CD4-positive, alpha-beta T cell treated with Interleukin-17A for 4 hours (primary cell): ENCODE measurements at places on chromosomes 2 and 18.

DNA sequence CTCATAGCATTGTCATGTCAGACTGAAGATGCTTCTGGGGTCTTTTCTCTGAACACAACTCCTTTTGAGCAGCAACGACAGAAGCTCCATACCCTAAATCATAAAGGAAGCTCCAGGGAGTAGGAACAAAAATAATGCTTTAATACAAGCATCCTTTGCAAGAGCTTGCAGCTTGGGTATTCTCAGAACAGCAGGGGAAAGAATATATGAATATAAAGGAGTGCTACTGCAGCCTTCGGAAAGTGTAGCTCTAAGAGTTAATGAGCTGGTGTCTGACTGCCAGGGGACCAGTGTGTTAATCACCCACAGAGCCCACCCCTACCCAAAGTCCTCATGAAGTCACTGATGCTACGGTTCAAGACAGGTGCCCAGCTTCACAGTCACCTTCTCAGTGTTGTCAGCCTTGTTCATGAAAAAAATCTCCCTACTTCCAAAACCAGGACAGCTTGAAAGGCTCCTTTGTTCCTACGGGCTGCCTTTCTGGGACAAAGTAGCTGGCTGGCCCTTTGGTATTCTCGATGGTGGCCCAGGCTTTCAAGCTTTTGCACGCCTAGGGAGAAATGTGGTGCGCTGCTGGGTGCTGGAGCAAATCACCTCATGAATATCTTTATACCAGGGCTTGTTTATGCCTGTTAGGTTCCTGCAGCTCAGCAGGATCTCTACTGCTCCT lies 259.7 kb downstream of the CMPK2 start:
- no peak for DNase-seq

GRCh38 chr2:106537791-106538191 lies 50.6 kb downstream of the CD8B2 start:
- no peak for DNase-seq

DNA sequence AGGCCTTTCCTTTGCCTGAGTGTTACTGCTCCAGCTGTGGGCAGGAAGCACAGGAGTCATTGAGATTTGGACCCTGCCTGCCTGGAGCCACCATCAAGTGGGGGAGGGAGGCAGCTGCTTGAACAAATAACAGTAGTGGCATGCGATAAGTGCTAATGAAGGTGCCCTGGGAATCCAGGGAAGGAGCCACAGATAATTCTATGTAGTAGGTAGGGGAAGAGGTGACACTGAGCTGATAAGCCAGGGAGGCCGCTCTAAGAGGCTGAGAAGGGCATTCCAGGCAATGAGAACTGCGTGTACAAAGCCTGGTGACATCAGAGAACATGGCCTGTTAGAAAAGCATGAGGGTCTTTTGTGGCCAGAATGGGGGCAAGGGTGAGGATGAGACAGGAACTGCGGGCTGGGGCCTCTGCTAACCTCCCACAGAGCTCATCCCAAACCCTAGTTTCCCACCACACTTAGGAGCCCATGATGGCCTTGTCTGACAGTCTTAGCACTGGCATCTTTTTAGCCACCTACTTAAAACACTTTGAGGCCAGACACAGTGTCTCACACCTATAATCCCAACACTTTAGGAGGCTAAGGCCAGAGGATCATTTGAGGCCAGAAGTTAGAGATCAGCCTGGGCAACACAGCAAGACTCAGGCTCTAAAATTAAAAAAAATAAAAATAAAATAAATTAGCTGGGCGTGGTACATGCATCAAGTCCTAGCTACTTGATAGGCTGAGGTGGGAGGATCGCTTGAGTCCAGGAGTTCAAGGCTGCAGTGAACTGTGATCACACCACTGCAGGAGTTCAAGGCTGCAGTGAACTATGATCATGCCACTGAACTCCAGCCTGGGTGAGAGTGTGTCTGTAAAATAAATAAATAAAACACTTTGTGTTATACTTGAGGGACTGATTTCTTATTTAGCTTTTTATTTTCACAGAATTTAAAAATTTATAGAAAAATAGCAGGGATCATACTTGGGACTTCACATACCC lies 58.9 kb downstream of the TET3 start:
- no peak for DNase-seq

- DNase-seq: no peak
Observed at GRCh38 chr18:43970656-43971055, 693.4 kb upstream of the SYT4 start.

GRCh38 chr2:209095432-209095831 lies 328.4 kb upstream of the MAP2 start:
- no peak for DNase-seq

- no peak for DNase-seq
Observed at GRCh38 chr2:46610021-46610420, 130.7 kb downstream of the TMEM247 start.

DNA sequence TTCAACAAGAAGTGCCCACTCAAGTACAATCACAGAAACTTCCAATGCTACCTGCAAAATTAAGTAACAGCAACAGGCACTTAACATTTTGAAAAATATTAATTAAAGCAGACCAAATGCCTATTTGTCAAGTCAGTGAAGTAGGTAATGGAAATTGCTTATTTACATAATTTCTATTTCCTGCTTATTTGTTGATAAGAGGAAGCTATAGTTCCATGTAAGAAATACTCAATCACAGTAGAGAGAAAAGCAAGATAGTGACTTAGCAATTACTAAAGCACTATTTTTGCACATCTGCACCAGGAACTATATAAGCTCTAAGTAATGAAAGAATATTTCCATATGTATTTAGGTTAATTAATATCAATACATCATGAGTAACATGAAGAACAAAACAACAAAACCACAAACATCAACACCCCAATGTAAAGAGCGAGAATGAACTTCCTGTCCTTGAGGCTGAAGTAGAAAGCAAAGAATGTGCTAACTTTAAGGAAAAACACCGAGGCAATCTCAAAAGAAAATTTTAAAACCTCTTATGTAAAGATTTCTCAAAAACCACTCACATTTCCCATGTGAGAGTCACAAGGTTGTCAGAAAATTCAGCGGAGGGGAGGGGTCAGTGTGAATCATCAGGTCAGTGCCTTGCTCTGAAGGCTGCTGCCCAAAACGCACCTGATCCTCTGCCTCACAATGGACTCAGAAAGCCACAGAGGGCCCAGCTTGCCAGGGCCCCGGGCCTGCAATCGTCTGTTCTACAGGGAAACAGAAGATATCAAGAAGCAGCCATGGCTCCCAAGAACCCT lies 12.5 kb downstream of the NPC1 start:
- DNase-seq: peak; percentile 63

- no peak for DNase-seq
Observed at GRCh38 chr2:152549423-152549822, 167.8 kb downstream of the PRPF40A start.

DNA sequence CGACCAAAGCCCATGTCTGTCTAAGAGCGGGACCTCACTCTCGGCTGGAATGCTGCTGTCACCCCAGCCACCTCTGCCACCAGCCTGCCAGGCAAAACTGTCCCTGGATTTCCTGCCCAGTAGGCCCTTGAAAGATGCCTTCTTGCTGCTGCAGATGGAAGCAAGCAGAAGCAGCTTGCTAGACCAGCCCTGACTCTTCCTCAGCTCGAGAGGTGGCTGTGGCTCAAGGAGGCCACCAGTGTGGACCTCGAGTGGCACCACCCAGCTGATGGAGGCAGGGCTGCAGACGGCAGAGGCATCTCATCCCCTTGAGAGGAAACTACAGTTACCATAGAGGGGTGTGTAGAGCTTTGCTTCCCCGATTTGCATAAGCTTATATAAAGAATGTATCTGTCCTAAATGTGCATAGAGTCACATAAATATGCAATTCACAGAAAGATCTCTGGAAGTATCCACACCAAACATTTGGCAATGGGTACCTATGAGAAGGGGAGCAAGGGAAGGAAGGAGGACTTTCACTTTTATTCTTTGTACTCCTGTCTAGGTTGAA lies 20.6 kb downstream of the ADCY3 start:
- no peak for DNase-seq

GRCh38 chr2:211513446-211513845 lies 957.0 kb downstream of the CPS1 start:
- DNase-seq: no peak

DNA sequence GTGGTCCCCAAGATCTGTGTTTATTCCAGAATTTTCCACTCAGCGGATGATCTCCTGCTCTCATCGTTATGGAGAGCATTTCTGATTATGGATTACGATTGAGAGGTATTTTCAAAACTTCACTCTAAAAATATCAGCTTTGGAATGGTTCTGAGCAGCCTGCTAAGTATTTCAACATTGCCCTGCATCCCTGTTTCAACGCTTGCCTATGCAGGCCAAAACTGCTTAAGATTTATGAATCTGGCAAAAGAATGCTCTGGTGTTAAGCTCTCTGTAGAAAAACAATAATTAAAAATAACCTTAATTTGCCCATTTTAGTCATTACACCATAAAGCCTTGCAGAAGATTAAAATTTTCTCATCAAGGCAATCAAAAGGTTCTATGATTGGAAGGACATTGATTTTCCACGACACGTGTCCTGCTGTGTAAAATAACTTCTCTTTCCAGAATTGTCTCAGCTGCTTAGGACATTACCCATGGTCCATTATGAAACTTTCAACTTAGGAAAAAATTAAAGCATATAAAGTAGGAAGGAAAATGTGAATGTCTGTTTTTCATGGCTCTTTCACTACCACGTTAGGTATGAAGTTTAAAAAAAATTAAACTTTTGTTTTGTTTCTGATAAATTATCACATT lies 229.9 kb downstream of the ACKR3 start:
- DNase-seq: no peak

DNA sequence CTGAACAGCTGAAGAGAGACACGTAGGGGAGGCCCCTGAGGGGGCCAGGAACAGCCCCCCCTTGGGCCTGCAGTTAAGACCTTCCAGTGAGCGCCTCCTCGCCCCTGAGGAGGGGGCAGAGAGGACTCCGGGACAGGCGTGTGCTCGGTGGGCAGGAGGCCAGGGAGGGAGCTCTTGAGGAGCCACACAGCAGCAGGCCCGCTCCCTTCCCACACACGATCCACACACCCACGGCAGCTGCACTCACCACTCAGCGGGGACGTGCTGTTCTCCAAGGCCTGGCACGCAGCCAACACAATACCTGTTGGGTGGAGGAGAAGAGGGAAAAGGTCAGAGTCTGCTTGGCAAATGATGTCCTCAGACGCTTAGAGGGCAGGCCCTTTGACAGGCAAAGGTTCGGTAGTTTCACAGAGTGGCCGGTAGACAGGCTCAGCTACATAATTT lies 39.0 kb downstream of the TGFA start:
- no peak for DNase-seq

DNA sequence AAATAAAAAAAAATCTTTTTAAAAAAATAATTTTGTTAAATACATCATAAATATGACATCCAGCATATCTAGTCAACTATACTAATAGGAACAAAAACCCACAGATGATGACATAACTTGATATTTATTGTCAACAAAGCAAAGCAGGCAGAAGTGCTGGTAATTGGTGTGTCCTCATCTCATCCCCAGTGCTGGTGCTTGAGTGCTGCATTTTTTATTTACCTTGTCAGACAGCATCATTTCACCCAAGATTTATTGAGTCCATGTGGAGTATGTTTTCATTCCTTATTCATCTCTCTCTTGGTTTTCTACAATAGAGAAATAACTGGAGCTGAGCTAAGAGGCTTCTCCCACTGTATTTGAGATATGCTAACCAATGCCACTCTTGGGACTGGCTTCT lies 191.6 kb upstream of the SLC14A2 start:
- no peak for DNase-seq

GRCh38 chr2:38836791-38837190 lies 38.9 kb downstream of the DHX57 start:
- DNase-seq: no peak

DNA sequence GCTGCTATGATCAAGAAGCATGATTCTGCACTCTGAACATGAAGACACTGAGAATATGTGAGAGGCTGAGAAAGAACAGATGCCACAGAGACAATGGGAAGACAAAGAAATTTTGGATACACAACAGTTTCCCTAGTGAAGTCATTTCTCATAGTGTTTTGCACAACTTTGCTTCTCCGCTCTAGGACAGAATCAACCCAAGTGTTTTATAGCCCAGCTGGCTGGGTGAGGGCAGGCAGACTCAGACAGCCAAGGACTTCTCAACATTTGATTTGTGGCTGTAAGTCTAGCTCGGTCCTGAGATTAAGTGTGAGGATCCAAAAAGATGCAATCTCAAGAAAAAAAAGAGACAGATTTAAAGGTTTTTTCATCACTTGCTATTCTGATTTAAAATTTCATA lies 536.5 kb upstream of the CRIM1 start:
- DNase-seq: no peak

- DNase-seq: no peak
Observed at GRCh38 chr2:25044011-25044410, 2.1 kb downstream of the EFR3B start.

- DNase-seq: no peak
Observed at GRCh38 chr2:39142904-39143605, 22.2 kb upstream of the SOS1 start.

GRCh38 chr2:101368376-101368775 lies 18.9 kb downstream of the CREG2 start:
- no peak for DNase-seq

- DNase-seq: no peak
Observed at GRCh38 chr18:24456549-24456948, 3.9 kb upstream of the HRH4 start.

- DNase-seq: no peak
Observed at GRCh38 chr2:191747170-191747530, 69.2 kb downstream of the NABP1 start.

DNA sequence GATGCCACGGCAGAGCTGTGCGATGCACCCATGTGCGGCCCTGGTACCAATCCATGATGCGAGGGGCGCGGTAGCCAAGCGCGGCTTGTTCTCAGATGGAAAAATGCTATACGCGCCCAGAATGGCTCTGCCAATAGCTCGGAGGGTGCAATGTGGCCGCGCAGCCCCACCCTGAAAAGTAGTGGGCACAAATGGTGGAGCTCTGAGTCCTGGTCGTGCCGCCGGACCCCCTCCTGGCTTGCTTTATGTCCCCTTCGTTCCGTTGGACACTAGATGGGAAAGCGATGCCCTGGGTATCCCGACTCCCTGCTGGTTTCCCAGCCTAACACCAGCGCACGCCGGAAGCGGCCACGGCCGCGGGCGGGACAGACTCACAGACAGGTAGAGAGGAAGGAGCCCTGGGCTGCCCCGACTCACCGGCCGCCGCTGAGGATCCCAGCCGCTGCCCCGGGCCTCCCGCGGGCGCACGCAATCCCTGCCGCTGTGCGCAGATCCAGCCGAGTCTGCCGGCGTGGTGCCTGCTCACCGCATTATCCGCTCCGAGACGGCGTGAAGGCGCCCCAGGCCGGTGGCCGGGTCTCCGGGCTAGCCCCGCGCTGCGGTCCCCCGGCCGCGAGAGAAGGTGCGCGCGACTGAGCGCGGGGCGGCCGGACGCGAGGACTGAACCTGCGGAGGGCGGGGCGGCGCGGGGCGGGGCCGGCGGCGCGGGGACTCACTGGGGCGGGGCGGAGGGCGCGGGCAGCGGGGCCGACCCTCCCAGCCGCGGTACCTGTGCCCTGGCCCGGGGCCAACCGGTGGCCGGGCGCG lies at the start of gene CDC42EP3:
Gene CDC42EP3, minus strand, starts transcription at position 634 of the 807 bp plus-strand sequence. CDS start 25,055 bp downstream, outside the sequence.
- DNase-seq: peak; percentile 84

DNA sequence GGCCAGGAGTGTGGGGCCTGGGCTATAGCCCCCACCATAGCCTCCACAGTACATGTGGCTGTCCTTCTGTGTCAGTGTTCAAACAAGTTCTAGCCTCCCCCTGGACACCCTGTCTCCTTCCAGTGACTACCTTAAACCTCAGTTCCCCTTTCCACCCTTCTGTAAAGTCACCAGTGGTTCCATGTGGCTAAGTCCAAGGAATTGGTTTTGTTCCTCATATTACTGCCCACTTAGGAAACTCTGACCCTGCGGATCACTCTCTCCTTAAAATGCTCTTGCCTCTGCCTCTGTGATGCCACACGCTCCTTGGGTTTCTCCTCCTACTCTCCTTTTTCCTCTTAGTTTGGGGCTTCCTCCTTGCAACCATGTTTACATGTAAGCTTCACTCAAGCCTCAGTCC lies 27.8 kb upstream of the REL start:
- DNase-seq: no peak
